Hematopoietic multipotent progenitor cell treated with erythropoietin and hydrocortisone succinate and interleukin-3 and kit ligand, for 17 days (in vitro differentiated cells): ENCODE measurements at places on chromosomes 5 and 9.
A peak's percentile ranks its signal among the peaks of the same experiment; 100 is the strongest.

DNA sequence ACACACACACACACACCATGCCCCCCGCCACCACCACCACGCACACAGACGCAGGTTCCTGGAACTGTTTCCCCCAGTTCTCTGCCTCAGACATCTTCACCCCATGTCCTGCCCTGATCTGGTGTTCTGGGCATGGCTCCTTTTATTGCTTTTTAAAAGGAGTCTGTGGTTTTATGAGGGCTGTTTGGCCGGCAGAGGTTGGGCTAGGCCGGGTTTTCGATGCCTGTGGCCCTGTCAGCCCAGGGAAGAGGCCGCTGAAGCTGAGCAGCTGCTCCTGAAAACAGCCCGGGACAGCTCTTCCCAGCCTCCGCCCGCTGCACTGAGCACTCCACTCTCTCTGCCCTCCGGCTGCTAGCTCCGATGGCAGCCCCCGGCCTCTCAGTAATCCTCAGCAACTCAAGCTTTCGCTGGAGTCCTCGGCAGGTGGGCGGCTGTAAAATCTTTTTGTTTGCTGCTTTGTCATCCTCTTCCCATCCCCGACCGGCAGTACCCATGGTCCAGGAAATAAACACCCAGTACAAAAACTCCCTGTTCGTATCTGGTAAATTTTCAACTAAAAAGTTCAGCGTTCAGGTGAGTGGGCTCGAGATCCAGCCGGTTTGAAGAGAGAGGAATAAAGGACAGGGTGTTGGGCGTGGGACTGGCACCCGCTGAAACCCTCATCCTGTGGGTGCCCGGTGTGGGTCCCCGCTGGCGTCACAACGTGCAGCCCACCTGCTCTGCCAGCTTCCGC lies 103.0 kb upstream of the ERCC6L2 start:
- DNase-seq: no peak

DNA sequence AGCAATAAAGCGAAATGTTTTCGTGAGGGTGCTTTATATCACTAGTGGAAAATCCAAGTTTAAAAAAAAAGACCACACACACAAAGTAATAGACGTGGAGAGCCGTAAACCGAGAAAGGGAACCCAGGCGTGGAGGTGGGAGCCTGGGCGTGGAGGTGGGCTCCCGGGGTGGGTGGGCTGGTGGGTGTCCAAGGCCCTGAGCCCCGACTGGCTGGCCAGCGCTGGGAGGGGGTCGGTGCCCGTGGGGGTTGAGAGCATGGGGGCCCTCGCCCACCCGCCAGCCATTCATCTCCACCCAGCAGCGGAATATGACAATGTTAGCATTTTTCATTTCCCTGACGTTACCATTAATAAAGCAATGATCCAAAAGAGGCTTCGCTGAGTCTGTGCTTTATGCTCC lies 135.0 kb downstream of the MVB12B start:
- no peak for DNase-seq

DNA sequence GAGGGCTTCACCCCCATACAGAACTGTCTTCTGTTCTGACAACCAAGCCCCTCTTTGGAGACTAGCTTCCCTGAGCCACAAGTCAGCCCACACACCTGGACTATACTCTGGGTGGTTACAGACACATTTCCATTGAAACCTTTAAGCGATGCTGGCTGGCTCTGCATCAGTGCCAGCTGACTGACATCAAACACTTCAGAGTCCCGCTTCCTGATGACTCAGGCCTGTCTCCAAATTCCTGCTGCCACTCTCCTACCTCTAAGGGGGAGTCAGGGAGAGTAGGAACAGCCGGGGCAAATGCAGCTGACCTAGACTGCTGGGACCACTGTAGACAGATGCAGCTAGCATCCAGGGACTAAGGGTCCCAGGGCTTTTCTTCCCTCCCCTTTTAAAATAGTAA lies 59.4 kb downstream of the SIL1 start:
- no peak for DNase-seq

DNA sequence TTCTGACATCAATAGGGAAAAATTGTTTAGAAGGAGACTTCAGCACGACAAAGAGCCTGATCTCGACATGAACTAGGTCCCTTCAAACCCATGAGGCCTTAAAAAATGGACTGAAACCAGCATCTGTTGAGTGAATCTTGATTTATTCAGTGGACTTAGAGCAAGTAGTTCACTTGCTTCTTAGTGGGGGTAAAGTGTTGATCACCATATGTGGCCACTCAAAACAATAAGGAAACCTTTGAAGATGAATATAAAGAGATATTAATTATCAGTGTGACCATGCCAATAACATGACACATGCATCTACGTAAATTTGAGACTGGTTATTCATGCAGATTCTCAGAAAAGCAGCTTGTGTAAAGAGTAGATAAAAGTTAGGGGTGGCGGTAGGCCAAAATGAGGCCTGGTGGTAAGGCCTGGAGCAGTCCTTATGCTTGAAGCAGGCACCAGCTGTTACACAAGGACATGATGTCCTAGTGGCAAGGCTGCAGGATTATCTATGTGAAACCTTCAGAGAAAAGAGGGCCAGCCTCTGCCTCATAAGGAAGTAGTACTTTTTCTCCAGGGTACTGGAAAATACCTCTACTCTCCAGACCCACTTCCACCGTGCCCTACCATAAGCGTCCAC lies 61.3 kb downstream of the S1PR3 start:
- DNase-seq: peak; percentile 13

GRCh38 chr5:168549554-168549953 lies 20.4 kb downstream of the FBLL1 start:
- DNase-seq: no peak

DNA sequence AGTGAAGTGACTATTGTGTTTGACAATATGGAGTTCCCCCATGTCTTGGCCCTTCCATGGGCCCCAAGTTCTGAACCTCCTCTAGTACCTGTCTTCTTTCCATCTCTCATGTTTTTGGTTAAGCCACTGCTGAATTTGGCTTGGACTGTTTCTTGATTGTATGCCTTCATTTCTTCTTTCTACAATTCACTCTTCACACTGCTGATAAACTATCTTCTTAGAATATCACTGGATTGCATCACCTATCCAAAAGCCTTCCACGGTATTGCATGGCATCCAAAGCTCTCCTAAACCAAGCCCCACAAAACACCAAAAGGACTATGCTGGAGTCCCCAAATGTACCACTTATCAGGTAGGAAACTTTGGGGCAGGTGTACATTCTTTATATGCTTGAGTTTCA lies 4.3 kb upstream of the POC5 start:
- DNase-seq: no peak

GRCh38 chr5:128304088-128304487 lies 220.5 kb downstream of the SLC12A2 start:
- no peak for DNase-seq

GRCh38 chr5:33933723-33934169 lies 2.4 kb upstream of the RXFP3 start:
- no peak for DNase-seq

DNA sequence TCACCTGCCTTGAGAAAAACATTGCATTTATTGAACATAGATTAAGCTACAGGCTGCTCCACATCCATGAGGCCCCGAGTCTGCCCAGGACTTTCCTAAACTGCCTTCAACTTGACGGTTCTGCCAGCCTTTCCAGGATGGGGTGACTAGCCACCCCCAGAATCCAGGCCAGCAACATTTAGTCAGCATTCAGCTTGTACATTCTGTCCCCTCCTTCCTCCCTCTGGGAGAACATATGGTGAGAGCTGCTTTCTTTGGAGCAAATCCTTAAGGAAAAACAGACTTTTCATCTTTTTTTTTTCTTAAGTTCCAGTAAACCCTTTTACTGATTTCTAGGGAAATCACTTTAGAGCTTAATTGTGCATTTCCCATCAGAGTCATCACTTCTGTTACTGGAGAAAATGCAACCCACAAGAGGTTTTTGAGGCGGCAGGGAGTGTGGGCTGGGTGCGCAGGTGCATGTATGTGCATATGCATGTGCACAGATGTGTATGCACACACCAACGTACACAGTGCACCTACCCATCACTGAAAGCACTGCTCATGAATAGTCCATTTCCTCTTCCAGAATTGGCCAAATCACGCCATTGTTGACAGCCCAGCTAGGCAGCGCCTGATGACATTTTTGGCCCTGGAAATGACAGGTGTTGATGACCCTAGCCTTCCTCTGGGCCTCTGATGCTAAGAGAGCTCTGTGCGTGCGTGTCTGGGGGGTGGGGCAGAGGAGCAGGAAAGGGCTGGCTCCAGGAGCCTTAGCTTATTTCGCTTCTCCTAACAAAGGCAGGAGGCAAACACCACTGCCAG lies 145.6 kb downstream of the HSD17B3 start:
- DNase-seq: no peak

DNA sequence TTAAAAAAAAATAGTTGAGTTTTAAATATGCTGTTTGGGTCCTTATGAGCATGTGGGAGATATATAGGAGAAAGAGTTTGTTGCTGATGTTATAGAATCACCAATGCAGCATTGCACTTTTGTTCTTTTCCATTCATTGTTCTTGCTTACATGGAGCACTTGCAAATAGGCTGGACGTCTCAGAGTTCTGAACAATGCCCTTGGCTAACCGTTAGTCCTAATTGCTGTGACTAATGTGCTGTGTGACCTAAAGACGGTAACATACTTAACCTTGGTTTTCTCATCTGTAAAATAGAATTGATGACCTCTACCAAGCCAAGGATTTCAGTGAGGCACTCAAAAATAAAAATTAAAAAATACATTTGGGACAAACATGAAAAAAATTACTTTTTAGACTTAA lies 29.8 kb downstream of the PIK3R1 start:
- DNase-seq: no peak
